ENCODE measurements at places on chromosomes 3 and 15.

DNA sequence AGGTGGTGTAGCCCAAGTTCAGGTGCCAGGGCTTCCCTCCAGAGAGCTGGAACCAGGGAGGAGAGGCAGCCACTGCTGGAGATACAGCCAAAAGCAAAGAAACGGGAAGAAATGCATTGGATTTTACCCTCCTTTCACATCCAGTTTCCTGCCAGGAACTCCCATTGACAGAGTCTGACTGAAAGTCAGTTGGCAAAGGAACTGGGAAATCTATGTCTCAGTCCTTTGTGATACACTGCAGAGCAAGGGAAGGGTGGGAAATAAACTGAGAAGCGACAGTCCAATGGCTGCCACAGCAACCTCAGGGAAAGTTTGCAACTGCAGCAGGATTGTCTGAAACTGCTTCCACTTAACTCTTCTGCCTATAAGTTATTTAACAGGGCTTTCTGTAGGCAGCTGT, 142.6 kb downstream of the SATB1 start:
- DNase-seq, result no peak

GRCh38 chr3:9251055-9251786, 1.8 kb upstream of the SRGAP3 start:
- no peak for DNase-seq

DNA sequence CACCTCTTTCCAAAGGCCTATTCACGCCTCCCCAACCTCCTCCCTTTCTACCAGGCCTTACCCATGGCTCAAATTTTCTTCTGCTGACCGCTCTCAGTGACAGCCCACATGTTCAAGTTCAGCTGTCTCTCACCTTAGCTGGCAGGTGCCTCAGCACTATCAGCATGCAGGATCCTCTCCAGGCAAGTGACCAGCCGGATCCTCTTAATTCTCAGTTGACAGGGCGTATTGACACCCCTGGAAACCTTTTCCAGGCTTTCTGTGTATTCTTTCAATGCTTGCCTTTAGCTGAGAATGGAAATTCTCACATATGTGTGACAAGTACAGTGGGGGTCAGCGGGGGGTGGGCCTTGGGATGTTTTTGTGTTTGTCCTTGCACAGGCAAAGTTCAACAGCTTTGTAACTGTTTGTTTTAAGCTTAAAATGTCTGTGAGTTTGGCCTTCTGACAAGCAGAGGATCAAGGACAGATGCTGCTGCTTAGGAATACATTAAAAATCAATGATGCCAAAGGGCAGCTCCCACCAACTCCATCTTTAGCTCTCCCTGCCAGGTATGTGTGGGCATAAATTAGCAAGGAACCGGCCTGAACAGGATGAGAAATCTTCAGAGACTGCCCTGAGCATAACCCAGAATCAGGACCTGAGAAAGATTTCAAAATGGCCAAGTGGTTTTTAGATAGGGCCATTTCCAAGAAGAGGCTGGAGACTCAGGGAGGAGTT, 17.4 kb upstream of the BDH1 start:
- DNase-seq, result no peak

- no peak for DNase-seq
Observed at GRCh38 chr15:74958320-74958907, 1.8 kb upstream of the RPP25 start.

DNA sequence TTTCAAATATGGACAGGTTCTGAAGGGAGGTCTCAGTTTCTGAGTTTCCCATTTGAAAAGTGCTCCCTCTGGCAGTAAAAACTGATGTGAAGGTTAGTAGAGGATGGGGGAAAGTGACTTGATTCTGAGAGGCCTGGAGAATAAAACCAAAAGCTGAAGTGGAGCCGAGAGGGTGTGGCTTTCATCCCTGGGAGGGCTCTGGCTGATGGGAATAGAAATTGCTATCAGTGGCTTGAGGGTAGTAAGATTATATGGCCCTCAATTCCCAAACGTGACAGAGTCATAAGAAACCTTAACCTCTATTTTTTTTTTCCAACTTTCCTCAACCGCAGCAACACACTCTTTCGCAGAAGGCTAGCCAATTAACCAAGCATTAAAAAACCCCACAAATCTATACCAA, 185.9 kb downstream of the MEIS2 start:
- DNase-seq, result no peak

DNA sequence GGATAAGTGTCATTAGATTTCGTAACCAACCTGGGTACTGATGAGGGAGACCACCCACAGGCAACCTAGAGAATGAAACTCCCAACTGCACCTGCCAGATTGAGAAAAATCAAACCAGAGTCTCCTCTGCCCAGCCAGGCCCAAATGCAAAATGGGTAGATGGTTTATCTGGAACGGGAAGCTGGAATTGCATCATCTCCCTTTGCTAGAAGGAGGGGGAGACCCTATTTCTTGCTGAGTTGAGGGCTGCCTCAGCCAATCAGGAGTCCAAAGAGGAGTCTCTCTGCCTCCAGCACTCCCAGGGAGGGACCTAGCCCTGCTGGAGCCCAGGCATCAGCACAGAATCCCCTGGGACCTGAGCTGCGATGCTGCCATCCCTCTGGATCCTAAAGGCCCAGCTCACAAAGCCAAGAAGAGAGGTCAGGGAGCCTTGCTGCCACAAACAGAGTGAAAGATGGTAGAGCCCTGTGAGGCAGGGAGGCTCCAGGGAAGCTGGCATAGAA, 8.1 kb downstream of the RMDN3 start:
- DNase-seq, result no peak

GRCh38 chr3:128859630-128860029, 19.8 kb upstream of the ACAD9 start:
- no peak for DNase-seq

DNA sequence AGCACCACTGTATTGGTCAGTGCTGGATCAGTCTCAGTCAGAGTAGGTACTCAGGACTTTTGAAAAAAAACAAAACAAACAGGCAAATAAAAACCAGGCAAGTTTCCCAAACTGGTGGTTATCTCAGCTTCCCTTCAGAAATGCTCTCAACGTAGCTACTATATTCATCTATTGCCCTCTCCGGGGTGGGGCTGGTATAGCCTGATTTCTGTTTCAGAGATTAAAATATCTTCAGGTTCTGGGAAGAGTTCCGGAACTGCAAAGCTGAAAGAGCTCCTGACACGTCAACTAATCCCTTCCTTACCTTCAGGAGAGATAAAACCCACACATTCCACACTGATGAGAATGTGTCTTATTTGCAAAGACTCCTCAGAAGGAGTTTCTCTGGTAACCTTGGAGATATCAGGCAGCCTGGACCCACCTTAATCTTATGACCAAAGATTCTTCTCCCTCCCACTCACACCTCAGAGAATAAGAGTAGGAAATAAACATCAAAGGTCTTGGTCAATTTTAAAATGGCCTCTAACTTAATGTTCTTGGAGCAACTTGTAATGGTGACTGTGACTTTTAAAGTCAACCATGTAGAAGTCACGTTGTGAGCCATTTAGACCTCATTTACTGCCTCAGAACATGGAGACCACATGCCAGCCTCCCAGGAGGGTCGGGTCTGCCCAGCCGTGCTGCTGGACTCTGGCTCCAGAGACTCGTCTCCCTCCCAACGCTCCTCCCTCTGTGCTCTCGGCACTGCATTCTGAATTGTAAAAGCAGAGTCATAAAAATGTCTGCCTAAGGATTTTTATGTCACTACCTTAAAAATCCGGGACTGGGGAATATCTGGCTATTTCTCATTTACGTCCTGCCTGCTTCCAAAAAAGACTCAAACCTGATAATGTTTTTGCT, 53.8 kb downstream of the CDCP1 start:
- DNase-seq, result no peak

- no peak for DNase-seq
Observed at GRCh38 chr3:185280572-185281365, 26.9 kb upstream of the EHHADH start.

DNA sequence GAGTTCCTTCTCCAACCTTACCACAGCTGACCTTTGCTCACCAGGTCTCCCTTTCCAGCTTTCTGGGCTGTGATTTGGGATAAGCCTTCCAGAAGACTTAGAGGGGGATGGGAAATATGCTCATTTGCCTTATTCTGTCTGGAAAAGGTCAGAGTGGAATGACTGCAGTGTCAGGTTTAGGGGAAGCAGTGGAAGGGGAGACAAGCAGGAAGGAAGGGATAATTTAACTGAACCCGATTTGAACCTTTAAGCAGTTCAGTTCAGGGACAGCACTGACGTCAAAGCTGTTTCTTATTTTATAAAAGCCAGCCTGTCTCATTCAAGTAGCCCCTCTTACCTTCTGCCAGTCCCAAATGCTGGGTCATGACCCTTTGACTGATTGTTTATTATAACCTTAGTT, 418.4 kb upstream of the RARB start:
- no peak for DNase-seq

GRCh38 chr15:91482799-91483198, 370.7 kb upstream of the SLCO3A1 start:
- no peak for DNase-seq

GRCh38 chr3:5017925-5018531, 38.8 kb downstream of the BHLHE40 start:
- DNase-seq, result no peak

- DNase-seq, result no peak
Observed at GRCh38 chr15:26109203-26109602, 246.1 kb upstream of the ATP10A start.

DNA sequence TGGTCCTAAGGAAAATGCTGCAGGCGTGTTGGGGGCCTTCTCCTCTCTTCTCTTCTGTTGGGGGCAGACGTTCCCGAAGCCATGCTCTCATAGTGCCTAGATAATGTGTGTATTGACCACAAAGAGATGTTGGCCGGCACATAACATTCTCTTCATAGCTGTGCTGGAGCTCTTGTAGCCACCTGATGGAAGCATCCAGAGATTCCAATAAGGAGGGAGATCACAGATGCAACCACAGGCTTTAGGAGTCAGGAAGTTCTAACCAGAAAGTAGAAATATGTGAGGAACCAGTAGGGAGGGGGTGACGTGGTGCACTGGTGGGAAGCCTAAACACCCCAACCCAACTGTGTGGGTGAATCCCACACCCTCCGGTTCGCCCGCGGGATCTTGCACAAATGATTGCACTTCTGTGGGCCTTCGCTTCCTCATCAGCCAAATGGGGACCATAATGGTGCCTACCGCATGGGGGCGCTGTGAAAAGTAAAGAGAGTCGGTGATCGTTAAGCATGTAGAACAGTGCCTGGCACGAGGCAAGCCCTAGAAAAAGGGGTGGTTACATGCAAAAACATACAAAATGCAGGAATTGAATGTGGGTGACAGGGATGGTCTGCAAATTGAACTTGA, 87.8 kb downstream of the TOP2B start:
- DNase-seq, result no peak

DNA sequence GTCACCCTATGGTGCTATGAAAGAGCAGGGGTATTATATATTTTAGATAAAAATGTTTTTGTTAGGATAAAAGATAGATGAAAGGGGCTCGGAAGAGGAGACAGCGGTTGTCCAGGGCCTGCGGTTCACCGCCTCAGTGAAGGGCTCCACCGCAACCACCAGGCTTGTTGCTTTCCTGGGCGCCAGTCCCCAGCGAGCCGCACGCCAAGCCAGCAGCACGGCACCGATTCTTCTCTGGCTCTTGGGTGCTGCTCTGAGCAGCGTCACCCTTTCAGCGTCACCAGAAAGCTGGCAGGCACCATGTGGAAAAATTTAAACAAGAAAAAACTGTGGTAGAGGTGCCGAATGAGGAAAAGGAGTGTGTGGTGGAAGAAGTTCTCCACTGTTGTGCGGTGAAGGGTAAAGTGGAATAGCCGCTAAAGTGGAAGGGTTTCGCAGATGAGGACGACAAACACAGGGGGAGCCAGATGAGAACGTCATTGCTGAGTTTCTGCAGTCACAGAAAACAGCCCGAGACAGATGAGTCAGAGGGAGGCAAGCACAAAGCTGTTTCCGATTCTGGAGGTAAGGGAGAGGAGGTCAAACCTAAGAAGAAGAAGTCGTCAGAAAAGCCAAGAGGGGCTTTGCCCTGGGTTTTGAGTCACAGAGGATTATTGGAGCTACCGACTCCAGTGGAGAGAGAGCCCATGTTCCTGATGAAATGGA, 569.2 kb downstream of the ZBBX start:
- DNase-seq, result no peak

- DNase-seq, result no peak
Observed at GRCh38 chr3:4849739-4850138, 129.5 kb upstream of the BHLHE40 start.

DNA sequence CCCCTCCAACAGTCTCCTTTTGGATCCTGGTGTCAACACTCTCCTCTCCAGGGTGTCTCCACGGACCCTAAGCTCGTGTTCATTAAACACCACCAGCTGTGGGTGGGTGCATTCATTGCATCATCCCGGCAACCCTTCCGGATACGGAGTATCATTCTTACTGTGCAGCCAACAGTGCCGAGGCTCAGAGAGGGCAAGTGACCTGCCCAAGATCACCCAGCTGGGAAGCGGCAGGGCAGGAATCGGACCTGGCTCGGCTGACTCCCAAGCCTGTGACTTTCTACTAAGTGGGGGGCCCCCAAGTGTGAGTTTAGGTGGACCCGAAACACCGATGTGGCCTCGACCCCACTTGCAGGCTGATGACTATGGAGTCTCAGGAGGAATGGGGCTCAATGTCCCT, 20.4 kb downstream of the H1-8 start:
- DNase-seq, result no peak

- DNase-seq, result no peak
Observed at GRCh38 chr3:127800508-127800907, 21.8 kb downstream of the MGLL start.

GRCh38 chr3:54954521-54954920, 26.7 kb upstream of the LRTM1 start:
- DNase-seq, result no peak

GRCh38 chr15:56831467-56832005, 86.9 kb upstream of the TCF12 start:
- no peak for DNase-seq

DNA sequence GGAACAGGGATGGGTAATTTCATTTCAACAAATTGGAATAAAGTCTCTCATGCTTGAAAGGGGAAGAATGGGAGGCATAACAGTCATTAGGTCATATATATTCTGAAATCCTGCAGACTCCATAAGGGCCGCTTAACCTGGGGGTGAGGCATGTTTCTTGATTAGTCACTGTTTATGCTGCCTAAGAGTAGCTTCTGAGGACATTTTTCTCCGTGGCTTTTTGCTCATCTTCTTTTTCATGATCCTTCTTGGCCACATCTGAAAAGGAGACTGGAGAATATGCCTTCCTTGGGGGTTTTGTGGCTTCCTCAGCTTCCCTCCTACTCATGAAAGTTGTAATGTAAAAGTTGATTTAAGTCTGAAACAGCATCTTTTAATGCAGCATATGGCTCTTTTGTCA, 20.0 kb upstream of the CFAP20DC start:
- no peak for DNase-seq
